ENCODE measurements at places on chromosomes 12 and 14.

DNA sequence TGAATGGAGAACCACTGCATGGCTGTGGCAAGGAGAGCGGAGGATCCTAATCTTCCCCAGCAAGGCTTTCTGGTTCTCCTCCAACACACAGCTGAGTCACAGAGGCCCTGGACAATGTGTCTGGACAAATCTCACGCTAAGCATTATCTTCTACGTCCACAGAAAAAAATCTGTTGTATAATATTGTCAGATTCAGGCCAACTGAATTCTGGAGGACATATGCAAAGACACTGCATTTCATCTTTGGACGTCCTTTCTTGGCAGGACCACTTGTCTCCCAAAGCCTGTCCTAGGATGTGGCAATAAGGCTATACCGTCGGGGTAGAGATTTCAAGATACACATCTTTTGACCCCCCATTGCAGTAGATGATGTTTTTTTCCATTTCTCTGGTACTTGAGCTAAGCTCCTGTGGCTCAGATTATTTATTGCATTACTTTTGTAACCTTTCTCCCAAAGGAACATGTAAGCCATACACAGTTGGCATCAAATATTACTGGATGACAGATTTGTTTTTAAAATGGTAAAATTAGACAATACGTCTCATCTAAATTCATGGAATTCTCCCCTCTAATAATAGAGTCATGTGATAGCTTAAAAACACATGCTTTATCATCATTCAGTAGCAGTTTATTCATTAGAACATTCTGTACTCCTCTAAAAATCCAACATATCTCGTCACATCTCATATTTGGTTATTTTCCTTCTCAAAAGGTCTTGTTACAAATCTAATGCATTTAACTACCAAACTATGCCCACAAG lies 19.4 kb downstream of the LMO3 start:
- DNase-seq: no peak

- no peak for DNase-seq
Observed at GRCh38 chr14:90547968-90548367, 151.1 kb downstream of the CALM1 start.

DNA sequence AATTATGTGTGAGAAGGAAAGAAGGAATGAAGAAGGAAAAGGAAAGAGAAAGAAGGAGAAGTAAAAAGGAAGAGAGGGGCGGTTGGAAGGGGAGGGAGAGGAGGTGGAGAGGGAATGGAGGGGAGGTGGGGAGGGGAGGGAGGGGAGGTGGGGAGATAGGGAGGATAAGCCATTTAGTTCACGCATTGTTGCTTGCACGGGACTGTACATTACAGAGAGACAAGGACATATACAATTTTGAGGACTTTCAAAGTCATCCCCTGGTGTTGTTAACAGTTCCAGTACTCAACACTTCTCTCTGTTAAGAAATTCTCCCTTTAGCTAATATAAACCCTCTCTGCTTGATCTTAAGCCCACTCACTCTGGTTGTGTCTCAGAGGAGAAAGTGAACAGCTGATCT lies 312.5 kb downstream of the GRIN2B start:
- DNase-seq: no peak

DNA sequence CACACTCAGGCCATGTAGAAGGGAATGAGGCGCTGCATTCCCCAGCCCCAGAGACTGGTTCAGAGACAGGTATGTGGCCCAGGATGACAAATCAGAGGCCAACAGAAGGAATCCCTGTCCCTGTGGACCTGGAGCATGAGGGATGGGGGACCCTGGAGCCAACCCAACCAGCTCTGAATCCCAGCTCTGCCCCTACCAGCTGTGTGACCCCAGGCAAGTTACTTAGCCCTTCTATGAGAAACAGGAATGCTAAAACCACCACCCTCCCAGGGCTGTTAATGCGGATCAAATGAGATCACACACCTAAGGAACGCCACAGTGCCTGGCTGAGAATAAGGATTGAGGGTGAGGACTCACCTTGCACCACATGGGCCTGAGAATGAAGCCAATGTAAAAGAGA lies 15.6 kb downstream of the ITPK1 start:
- DNase-seq: no peak

DNA sequence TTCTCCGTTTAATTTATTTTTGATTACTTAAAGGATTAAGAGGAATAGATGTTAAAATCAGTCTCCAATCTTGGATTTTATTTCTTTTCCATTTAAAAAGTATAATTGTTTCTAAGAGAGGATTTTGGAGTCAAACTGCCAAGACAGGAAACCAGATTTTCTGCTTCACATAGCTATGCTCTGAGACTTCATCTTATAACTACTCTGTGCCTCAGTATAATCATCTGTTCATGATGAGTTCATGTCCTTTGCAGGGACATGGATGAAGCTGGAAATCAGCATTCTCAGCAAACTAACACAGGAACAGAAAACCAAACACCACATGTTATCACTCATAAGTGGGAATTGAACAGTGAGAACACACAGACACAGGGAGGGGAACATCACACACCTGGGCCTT lies 9.0 kb upstream of the TAS2R31 start:
- no peak for DNase-seq

- DNase-seq: no peak
Observed at GRCh38 chr12:105713606-105714305, 383.3 kb downstream of the C12orf75 start.

- no peak for DNase-seq
Observed at GRCh38 chr12:104216521-104216924, 944 bp downstream of the TXNRD1 start.

DNA sequence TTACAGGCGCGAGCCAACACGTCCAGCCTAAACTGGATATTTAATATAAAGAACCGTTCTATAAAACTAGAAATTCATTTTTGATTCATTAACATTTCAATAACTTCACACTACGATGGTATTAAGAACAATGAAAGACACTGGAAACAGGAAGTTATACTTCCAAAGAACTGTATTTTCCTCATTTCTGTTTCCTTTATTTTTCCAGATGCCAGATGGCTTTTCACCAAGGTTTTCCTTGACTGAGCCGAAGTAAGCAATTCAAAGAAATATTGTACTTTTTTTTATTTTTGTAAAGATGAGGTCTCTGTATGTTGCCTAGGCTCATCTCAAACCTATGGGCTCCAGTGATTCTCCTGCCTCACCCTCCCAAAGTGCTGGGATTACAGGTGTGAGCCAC lies 28.2 kb downstream of the EEA1 start:
- DNase-seq: no peak

DNA sequence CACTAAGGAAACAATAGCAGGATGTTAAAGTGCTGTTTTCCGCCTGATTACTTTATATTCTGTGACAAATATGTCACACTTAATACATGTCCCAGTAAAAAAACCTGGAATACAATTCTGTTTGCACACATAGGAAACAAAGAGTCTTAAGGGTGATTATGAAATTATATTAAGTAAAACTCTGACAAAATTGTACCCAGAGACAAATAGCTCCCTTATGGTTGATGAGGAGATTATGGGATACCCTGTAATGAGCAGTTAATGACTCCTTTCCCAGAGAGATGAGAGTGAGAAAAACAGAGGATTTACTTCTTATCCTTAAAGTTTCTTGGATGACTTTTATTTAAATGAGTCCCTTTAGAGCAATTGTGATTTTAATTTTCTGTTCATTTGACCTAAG lies 370.6 kb downstream of the PDZRN4 start:
- no peak for DNase-seq

- no peak for DNase-seq
Observed at GRCh38 chr12:106074361-106074705, 64.4 kb downstream of the NUAK1 start.

GRCh38 chr14:102075155-102075554 lies 11.7 kb downstream of the HSP90AA1 start:
- no peak for DNase-seq

DNA sequence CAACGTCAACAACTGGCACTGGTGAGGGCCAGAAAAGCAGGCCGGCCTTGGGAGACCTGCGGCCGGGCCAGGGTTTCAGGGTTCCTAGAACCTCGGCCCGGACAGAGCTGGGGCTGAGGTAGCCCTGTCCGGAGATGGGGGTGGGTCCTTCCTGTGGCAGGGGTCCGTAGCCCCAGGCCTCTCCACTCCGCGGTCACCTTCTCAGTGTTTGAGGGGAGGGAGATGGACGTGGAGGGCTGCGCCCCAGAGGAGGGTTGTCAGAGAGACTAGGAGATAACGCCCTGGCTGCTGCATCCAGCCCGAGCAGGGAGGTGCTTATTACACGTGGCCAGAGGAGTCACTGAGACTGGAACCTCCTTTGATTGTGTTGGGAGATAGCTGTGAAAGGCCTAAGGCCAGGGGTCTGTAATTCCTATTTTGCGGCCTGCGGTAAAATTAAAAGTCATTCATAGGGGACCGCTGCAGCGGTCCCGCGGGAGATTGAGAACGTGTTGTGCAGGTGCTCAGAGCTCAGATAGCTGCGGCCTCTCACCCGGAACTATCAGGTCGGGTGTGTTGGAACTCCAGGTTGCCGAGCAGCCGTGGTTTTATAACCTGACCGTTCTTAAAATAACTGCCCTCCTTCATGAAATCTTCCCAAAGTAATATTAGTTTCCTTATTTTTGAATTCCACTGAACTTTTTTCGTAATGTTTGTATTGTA lies 507 bp downstream of the AHSA1 start:
- peak; percentile 65 for DNase-seq

DNA sequence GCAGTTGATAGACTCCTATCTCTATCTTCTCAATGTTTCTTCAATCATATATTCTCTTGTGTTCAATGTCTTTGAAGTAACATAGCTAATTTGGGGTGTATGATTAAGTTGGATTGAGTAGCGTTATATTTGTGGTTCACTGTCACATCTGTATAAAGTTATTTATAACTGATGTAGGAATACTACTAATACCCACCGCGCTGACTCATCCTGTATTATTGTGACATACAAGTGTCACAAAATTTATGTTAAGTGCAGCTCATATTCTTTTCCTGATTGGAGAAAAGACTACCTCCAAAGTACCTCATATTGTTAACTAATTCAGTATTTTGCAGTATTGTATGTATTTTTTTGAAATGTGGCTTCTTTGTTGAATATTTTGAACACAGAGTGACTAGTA lies 940.8 kb downstream of the SLC6A15 start:
- DNase-seq: no peak

- DNase-seq: no peak
Observed at GRCh38 chr12:53577941-53578352, 48.2 kb downstream of the ATF7 start.

GRCh38 chr12:108868781-108869180 lies 11.1 kb upstream of the DAO start:
- DNase-seq: no peak
